ENCODE measurements at places on chromosomes 2 and 18.
A peak's percentile ranks its signal among the peaks of the same experiment; 100 is the strongest.

DNA sequence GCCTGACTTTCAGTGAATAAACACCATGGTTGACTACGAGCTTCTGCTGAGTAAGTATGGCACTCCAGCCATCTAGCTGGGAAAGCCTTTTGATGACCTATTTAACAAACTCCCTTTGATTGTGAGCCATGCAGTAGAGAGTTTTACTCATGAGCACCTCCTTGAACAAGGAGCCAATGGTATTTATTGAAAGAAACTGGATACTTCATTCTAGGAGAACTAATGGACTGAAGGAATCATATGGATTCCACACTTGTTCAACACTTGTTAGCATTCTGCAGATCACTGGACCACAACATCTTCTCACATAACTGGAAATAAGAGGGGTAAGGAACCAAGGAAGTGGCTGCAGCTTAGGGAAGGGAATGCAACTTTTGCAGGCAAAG lies 320.9 kb upstream of the ETAA1 start:
- DNase-seq = no peak

- no peak for DNase-seq
Measured at GRCh38 chr2:218033208-218033589, 30.4 kb upstream of the TNS1 start.

- no peak for DNase-seq
Measured at GRCh38 chr2:98487806-98488189, 43.1 kb downstream of the INPP4A start.

DNA sequence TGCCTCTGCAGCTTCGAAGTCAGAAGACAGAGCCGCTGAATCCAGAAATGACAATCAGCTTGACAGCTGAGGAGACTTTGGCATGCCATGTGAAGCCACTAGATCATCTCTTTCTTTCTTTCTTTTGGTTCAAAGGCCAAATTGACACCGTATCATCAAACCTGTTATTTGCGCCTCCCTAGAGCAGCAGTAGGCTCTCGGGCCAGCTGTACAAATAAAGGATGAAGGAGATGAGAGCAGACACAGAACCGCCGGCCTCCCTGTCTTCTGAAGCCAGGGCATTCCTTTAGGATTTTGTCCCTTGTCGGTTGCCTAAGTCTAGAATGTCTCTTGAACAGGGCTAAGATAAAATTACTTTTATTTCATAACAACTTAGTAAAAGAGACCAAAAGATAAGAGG lies 36.8 kb downstream of the COL4A4 start:
- peak; percentile 40 for DNase-seq

GRCh38 chr2:55119711-55120487 lies 69.6 kb upstream of the RTN4 start:
- DNase-seq = peak; percentile 65

DNA sequence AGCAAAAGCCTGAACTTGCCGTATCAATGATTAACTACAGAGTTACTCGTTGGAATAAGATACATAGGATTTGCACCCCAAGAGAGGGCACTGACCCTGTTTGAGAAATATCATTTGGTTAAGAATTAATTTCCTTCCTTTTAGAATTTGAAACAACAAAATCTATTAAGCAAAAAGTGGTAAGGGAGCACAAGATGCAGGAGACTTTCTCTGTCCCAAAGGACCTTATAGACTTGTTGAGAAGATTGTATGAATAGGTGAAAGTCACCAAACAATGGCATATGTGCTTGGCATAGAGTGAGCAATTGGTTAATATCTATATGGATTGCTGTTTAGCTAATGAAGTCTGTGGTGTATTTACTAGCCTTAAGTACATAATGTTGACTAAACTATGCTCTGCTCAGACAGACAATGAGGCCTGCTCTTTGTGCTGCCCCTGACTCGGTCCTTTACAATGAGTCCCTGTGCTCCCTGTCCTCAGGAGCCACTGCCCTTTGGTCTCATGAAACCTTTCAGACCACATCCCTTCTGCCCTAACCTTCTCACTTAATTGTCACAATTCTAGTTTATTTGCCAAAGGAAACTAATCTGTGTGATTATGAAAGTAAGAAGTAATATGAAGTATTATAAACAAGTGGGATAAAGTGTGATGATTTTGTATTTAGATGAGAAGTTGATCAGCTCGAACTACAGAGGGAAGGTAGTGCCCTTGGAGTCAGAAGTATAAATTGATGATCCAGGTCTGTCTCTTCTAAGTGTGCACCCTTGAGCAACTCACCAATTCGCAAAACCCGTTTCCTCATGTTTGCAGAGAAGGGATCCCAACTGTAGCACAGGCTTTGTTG lies 21.2 kb upstream of the HNMT start:
- no peak for DNase-seq

- peak; percentile 22 for DNase-seq
Measured at GRCh38 chr2:60998628-60999545, 18.6 kb upstream of the PEX13 start.

DNA sequence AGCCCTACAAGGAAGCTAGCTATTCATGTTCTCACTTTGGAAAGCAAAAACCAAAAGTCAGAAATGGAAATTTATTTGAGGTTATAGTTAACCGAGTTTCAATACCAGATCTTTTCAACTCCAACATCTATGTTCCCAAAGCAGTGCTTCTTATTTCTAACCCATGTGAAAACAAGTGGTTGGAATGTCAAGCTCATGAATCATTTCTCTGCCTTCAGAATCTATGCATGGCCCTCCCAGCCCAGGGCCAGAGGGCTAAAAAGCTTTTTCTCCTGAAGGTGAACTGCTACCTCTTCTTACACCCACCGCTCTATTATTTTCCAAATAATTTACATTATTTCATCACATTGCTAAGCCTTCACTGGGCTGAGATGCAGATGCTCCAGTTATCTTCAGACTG lies 158.4 kb downstream of the SP3 start:
- no peak for DNase-seq

GRCh38 chr2:232211743-232212686 lies 166.5 kb upstream of the ALPP start:
- no peak for DNase-seq

DNA sequence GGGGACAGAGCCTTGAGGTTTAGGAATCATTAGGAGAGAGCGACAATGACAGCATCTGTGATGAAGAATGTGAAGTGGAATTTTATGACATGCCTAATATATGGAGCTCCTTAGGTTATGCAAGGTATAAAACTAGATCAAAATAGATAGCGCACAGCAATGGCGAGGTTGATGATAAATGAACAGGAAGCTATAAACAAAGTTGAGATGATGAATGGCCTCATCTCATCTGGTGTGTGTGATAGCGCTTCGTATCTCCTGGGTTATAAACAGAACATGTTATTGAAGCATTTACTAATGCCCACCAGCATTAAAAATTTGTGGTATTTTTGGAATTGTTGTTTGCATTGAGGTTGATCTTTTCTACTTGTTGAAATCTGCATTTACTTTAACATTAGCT lies 231.5 kb downstream of the LTBP1 start:
- DNase-seq = no peak
